Astrocyte (in vitro differentiated cells and primary cell): ENCODE measurements at places on chromosomes 2 and 18.

- H3K27ac ChIP-seq, result peak overlapping the region; percentile 31
- peak; percentile 48 for DNase-seq
- H3K36me3 ChIP-seq, result no peaks in the 10 kb centered on the region
- peaks cover 11% of the 10 kb centered on the region for H3K4me1 ChIP-seq
- H3K27me3 ChIP-seq, result no peaks in the 10 kb centered on the region
These were observed 22.2 kb downstream of the ATAD2B start for GRCh38 chr2:23904692-23905091.

- DNase-seq, result peak; percentile 22
- no peaks in the 10 kb centered on the region for H3K27me3 ChIP-seq
- H3K27ac ChIP-seq, result no peak overlapping the region
- H3K4me1 ChIP-seq, result no peaks in the 10 kb centered on the region
- H3K36me3 ChIP-seq, result no peaks in the 10 kb centered on the region
These were observed 65.8 kb downstream of the ETAA1 start for GRCh38 chr2:67462738-67463496.

- DNase-seq, result no peak
- H3K36me3 ChIP-seq, result no peaks in the 10 kb centered on the region
- H3K4me1 ChIP-seq, result no peaks in the 10 kb centered on the region
- H3K27me3 ChIP-seq, result no peaks in the 10 kb centered on the region
These were observed 172.5 kb upstream of the NETO1 start for GRCh38 chr18:73040247-73040646.

DNA sequence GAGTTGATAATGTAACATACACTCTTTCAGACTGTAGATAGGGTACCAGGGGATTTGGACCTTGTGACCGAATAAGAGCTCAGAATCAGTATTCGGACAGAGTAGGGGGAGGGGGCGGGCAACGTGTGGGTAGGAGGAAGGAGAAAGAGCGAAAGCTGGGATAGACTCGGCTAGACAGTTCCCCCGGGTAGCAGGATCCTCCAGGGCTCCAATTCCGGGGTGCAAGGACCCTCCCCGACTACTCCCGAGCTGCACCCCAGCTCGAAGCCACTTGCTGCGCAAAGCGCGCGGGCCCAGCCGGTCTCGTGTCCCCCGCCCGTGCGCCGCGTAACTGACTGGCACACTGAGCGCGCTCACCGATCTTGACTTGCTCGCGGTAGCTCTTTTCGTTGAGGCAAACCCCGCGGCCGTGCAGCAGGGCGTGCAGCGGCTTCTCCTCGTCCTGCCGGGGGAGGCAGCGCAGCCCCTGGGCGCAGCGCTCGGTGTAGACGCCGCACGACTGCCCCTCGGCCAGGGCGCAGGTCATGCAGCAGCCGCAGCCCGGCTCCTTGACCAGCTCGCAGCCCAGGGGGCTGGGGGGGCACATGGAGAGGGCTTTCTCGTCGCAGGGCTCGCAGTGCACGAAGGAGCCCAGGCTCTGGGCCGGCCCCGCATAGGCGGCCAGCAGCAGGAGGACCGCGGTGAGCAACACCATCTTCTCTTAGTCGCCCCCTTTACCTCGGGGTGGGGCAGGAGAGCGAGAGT, 1.1 kb downstream of the IGFBP5 start:
- H3K27me3 ChIP-seq, result no peaks in the 10 kb centered on the region
- H3K4me1 ChIP-seq, result peaks cover 54% of the 10 kb centered on the region
- peaks cover 1% of the 10 kb centered on the region for H3K36me3 ChIP-seq
- DNase-seq, result peak; percentile 38
- H3K4me3 ChIP-seq, result peak overlapping the region; percentile 93
- peak overlapping the region; percentile 49 for H3K27ac ChIP-seq

- peaks cover 9% of the 10 kb centered on the region for H3K4me1 ChIP-seq
- no peak within 1 kb of the TSS for H3K27ac ChIP-seq
- H3K4me3 ChIP-seq, result peak within 1 kb of the TSS; percentile 28
- peaks cover 45% of the 10 kb centered on the region for H3K27me3 ChIP-seq
- DNase-seq, result no peak
These were observed at the start of gene CRACDL for GRCh38 chr2:98935777-98936352. Gene CRACDL (minus strand): TSS chr2:98936225. CDS start chr2:98846800, 89,425 bp downstream.

DNA sequence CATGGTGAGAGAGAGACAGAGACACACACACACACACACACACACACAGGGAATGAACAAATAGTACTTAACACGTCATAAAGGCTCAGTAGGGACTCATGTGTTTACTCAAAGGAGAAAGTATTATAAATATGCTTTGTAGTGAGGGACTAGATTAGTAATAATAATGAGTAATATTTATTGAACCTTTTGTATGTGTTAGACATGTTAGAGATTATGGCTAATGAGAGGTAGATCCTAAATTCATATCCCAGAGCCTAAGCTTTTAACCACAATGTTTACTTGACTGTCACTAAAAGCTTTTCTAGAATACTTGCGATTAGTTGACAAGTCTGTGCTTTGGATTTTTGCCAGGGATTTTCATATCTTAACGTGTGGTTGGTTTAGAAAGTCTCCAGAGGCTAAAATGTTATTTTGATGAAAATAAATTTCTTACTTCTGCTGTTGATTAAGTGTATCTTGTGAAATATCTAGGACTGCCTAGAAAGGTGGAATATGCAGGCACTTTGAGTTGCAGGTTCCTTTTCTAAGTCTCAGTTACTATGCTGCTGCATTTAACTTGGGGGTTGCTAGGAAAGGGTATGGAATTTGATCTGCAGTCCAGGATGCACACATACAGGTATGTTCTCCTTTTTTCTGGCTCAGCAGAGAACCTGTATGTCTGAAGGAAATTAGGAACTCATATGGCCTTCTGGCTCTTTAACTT, 64.5 kb downstream of the UBR3 start:
- H3K27me3 ChIP-seq, result no peaks in the 10 kb centered on the region
- H3K36me3 ChIP-seq, result peaks cover 7% of the 10 kb centered on the region
- DNase-seq, result peak; percentile 43

GRCh38 chr18:47731276-47731675, 199.2 kb downstream of the SMAD2 start:
- H3K4me3 ChIP-seq, result no peak overlapping the region
- no peaks in the 10 kb centered on the region for H3K36me3 ChIP-seq
- peaks cover 7% of the 10 kb centered on the region for H3K4me1 ChIP-seq
- H3K27ac ChIP-seq, result no peak overlapping the region
- DNase-seq, result no peak
